Left renal pelvis (tissue), 4 donors: ENCODE measurements at places on chromosomes 2 and 18.

DNA sequence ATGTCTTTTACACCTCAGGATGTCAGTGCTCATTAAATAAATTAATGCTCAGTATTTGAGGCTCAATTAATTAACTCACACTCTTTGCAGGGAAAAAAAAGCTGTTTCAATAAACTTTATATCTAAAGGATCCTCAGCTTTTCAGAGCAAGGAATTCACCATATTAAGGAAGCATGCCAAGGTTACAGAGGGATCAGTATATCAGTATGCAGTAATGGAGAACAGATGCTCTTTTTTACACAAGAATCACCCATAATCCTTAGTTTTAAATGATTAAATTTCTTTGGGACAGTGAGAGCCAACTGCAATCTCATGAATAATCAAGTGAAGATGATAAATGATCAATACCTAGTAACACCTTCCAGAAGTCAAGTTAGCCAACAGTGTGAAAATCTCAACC lies 14.9 kb upstream of the LCT start:
- no peak for DNase-seq

DNA sequence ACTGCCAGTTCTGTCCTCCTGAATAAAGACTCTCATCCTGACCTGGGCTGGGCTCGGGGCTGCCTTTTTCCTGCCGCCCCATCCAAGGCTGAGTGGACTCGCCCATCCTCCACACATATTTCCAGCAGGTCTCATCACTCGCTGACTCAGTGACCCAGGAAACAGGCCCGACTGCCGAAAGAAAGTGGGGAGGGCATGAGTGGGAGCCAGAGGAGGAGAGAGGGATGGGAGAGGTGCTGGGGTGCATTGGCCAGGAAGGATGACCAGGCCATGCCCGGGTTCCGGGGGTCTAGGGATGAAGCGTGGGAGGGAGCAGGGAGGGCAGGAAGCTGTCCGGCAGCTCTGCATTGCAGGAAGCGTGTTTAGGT lies 66.7 kb downstream of the TWIST2 start:
- DNase-seq = no peak

DNA sequence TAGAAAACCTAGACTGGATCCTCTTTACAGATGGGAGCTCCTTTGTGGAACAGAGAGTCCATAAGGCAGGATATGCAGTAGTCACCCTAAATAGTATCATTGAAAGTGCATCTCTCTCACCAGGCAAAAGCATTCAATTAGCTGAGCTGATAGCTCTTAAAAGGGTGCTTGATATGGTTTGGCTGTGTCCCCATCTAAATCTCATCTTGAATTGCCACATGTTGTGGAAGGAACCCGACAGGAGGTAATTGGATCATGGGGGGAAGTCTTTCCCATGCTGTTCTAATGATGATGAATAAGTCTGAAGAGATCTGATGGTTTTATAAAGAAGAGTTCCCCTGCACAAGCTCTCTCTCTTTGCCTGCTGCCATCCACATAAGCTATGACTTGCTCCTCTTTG lies 96.2 kb upstream of the RMP24 start:
- no peak for DNase-seq

DNA sequence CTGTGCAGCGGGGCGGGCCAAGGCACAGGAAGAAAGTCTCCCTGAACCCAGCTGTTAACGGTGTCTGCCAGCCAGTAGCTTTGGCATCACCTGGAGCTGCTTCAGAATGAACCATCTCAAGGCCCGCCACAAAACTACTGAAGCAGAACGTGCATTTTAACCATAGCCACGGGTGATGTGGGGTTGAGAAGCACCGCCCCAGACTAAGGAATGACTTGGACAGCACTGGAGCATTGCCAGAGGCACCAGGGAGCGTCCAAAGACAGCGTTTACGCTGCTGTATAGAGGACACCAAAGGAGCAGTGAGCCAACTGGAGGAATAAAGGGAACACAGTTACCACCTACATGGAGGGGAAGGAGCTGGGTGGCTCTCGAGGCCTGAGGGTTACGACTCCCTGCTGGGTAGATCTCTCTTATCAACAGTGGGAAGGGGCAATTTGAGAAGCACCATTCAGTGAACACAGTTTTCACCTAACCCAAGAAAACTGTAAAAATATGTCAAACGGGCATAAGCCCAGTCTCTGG lies 28.4 kb upstream of the LONRF2 start:
- DNase-seq = no peak

GRCh38 chr2:20663196-20664070 lies 3.5 kb upstream of the GDF7 start:
- DNase-seq = no peak

- DNase-seq = no peak
These were observed 96.6 kb upstream of the NOSTRIN start for GRCh38 chr2:168705534-168706470.

DNA sequence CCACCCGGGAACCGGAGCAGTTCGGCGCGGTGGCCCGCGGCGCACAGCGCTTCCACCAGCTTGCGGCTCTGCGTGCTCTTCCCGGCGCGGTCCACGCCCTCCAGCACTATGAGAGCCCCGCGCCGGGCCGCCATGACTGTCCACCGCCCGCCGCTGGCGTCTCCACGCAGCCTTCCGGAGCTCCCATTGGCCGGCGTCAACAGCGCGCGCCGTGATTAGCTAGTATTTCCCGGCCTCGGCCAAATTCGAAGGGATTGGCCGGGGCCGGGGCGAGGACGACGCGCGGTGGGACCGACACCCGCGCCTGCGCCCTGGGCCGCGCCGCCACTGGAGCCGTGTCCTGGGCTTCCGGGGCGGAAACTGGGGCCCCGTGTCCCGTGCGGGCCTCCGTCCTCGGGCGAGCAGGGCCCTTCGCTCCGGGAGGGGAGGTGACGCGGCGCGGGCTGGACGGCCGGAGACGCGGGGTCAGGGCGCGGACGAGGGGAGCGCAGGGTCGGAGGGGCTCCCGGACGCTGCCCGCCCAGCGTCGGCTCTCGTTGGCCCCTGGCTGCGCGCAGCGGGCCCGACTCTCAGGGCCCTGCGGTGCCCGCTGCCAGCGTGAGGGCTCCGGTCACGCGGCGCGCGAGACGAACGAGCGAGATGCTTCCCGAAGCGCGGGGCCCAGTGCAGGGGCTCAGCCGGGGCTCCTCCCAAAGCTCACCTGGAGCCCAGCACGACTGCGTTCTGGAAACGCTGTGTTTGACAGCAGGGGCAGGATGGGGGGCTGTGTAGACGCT lies at the start of gene DTYMK:
TSS of gene DTYMK (minus strand) at position 166 of the 776 bp plus-strand sequence. CDS start at position 134, 32 bp downstream.
- peak; percentile 91 for DNase-seq

DNA sequence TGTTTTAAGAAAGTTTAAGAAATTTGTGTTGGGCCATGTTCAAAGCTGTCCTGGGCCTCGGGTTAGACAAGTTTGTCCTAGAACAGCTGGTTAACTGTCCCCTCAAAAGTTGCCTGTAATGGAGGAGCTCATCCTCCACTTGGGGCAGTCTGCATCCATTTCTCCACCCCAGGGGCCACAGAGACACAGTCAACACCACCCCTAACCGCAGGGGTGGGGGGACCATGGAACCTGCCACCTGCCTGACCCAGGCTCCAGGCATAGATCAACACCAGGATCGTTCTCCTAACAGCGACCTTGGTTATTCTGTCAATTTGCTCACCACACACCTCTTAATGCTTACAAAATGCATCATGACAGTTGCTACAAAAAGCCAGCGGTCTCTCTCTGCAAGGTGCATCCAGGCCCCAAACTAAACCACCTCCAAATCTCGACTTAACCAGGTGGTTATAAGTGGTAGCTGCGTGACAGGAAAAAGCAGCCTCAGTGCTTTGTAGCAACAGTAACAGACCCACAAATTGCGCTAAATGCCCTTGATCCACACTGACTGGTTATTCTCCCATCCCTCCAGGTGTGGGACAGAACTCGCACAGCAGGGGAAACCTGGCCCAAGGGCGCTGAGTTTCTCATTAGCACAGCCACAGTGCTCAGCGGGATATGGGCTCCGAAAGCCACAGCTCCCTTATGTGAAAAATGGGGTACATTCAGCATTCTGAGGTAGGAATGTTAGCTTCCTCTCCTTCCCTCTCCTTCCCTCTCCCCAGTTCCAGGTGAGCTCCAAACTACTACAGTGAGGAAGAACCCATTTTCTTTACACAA lies 48.0 kb downstream of the HDLBP start:
- no peak for DNase-seq

DNA sequence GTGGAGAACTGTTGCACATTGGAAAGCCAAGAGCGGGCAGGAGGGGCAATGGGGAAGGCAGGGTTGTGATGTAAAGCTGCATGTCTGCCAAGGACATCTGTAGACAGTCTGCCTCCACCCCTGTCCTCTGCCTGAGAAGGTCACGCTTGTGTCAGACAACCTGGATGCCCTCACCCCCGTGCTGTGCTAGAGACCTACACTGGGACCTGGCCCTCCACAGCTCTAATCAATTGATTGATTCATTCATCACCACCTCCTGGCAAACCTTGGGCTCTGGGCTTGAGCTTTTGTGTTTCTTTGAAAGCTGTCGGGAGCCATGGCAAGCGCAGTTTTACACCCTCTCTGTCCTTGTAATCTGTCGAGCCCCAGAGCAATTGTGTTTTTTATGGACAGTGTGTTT lies 41.1 kb downstream of the MARCO start:
- no peak for DNase-seq

- DNase-seq = no peak
These were observed 68.9 kb upstream of the CELF4 start for GRCh38 chr18:37634516-37634915.

DNA sequence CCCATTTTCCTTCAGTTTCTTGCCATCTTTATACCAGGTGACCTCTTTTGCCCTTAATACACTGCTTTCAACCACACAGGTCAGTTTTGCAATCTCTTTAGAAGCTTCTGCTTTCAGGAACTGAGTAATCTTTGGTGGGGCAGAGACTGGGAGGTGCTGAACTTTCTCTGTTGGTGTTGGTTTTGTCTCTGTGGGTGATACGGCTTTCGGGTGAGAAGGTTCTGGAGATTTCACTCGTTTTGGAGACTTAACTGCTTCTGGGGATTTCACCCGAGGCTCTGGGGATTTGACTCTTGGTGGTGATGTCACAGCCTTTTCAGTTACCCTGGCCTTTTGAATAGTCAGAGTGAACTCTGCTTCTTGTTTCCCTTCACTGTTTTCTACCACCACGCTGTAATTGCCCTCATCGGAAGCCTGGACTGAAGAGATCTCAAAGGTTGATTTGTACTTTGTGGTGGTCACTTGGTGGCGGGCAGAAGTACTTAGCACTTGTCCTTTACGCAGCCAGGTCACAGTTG lies 50.4 kb downstream of the PLEKHA3 start:
- DNase-seq = no peak

DNA sequence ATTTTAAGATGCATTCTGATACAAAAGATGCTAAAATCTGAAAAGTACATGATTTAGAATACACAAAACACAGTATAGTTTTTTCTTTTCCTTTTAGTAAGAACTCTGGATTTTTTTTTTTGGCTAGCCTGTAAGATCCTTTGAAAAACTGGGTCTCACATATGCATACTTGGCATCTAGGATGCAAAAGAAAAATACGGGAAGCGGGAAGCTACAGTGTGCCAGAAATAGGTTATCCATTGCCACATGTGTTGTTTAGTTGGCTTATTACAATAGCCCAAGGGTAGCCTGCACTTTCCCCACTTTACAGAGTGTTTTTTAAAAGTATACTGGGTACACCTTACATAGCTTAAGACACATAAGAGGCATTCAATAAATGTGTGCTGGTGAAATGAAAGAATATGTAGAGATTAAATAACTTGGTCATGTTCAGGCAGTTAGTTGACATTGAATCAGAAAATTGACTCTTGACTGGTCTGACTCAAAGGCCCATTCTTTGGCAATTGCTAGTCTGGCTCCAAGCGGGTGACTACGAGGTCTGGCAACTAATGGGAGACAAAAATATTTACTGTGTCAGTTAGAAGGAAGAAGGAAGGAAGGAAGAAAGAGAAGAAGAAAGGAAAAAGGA lies 286.8 kb upstream of the TRIB2 start:
- no peak for DNase-seq

DNA sequence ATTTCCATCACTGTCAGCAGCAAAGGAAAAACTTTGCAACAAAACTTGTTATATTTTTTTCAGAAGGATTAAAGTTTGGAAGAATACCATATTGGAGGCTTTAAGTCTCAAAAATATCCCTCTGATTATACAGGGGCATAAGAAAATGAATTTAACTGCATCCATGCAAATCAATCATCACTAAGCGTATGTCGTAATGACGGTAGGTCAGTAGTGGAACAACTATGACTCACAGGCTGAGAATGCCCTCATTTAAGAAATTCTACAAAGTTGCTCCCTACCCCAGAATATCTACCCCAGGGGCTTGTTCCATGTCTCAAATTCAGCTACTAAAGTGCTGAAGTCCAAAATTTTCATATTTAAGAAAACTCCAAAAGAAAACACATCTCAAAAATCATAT lies 12.5 kb upstream of the NAB1 start:
- no peak for DNase-seq

GRCh38 chr2:929925-930324 lies 20.7 kb upstream of the SNTG2 start:
- DNase-seq = no peak

GRCh38 chr2:236440110-236440881 lies 129.3 kb upstream of the ACKR3 start:
- no peak for DNase-seq

DNA sequence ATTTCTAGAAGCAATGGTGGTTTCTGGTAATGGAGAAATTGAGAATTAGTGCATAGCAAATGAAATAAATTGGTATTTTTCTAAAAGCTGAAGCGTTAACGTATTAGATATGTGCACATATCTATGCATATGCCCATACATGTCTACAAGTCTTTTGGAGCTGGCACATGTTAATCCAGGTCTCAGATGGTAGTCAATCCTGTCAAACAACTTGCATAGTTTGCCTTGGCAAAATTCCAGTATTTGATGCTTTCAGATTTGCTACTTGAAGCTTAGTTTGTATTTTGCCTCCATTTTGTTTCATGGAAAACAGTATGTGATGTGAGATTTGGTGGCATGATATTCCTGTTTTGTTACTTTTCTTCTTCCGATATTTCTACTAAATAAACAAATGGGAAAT lies 304.6 kb downstream of the PARD3B start:
- DNase-seq = no peak

- no peak for DNase-seq
These were observed 116.5 kb downstream of the NCK2 start for GRCh38 chr2:105861200-105861599.

GRCh38 chr2:196338440-196338839 lies 167.1 kb upstream of the STK17B start:
- DNase-seq = no peak

DNA sequence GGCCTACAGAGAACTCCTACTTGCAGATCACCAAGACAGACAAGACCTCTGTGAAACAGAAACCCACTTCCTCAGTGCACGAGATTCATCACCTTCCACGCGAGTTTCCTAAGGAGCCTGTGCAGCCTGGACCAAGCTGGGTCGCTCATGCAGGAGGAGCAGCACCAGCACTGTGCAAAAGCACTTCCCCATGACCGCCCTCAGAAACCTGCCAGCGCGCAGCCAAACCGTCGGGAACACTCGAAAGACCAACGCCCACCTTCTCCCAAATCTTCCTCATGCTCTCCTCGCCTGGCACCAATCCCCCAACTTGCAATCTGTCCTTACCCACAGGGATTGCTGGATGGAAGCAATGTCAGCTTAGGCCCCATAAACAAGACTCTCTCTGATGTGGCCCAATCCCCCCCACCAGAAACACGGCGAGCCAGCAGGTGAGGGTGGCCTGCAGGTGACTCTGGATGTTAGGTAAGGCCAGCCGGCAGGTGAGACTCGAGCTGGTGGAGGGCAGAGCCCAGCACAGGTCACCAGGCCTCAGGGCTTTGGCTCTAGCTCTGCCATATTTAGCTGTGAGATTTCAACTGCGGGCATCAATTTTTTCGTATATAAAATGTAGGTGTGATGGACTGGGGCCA lies 69.4 kb downstream of the PXDN start:
- no peak for DNase-seq

- DNase-seq = no peak
These were observed 38.4 kb downstream of the ARL4C start for GRCh38 chr2:234458466-234458865.

GRCh38 chr2:193980599-193980998 lies 1676.4 kb upstream of the SLC39A10 start:
- no peak for DNase-seq
